ENCODE measurements at places on chromosomes 16 and 17.

- DNase-seq: no peak
Observed at GRCh38 chr16:24471561-24472350, 67.6 kb upstream of the RBBP6 start.

- DNase-seq: peak; percentile 61
Observed at GRCh38 chr17:48546924-48547807, 2.3 kb upstream of the HOXB2 start.

- DNase-seq: no peak
Observed at GRCh38 chr16:58116529-58116928, 12.7 kb downstream of the CFAP20 start.

DNA sequence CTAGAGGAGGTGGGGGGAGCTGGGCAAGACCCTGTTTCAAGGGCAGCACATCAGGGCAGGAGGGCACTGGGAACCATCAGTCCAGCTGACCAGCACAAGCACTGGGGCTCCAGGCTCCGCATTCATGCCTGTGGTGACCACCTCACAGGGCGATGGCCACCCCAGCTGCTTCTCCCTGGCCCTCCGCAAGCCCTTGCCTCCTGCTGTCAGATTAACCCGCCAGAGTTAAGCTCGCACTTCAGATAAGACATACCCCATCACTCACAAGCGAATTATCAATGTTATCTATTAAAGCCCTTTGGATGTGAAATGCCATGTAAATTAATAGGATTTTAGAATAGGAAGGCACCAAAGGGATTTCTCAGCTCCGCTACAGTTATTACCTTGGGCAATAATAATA lies 105.0 kb downstream of the CCDC182 start:
- no peak for DNase-seq

- peak; percentile 54 for DNase-seq
Observed at GRCh38 chr17:38464723-38465390, 36.6 kb downstream of the ARHGAP23 start.

DNA sequence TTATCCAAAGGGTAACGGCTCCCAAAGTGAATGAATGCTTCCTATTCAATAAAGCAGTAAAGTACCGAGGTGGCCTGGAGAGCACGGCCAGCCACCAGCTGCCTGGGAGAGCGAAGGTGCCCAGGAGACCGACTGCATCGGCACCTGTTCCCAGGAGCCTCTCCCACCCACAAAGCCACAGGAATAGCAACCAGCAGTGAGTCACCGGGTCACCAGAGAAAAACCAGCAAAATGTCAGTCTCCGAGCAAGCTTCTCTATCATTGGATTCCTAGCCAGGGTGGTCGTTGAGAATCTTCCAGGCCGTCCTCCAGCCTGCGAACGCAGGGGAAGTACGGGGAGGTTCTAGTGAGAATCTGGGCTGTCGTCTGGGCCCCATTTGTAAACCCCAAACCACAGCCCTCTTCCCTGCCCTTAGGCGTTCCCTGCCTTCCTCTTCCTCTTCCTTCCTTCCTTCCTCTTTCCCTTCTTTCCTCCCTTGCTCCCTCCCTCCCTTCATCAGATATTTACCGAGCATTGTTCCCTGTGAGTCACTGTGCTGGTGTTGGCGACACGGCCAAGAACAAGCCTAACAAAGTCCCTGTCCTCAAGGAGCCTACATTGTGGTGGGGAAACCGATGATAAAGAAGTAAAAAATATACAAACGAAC lies 114.6 kb downstream of the SLC39A11 start:
- no peak for DNase-seq

- DNase-seq: no peak
Observed at GRCh38 chr16:79283578-79283977, 317.0 kb downstream of the MAF start.

GRCh38 chr16:66478733-66479511 lies 51.8 kb downstream of the BEAN1 start:
- peak; percentile 83 for DNase-seq

DNA sequence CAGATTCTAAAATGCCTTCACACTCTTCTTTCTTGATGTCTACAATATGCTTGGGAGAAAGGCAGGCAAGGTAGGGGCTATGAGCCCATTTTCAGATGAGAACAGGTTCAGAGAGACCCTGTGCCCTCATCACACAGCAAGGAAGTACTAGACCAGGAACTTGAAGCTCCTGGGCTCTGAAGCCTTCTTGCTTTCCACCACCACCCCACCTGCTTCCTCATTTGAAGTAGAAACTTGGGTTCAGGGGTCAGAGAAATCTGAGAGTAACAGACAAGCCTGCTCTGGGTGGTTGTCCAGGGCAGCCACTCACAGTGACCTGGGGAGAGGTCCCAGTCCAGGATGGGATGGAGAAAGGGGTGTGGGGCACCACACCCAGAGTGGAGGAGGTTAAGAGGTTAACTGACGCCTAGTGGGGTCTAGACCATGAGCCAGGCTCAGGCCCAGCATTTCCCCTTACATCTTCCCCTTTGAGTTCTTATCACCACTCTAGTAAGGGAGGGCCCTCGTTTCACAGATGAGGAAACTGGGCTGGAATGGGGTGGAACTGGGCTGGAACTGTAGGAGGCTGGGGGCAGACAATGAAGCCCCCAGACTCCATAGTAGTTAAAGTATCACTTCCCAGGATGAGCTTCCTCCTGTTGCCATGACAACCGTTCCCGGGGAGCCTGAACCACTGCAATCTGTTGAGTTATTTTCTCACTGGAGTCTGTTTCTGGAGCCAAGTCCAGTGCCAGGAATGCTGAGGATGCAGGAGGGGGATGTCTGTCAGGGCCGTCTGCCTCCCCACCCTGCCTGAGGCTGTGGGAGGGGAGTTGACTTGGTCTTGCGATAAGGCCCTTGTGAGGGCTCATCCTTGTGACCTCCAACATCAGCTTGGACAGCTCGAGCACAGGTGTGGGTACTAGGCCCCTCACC lies 16.2 kb upstream of the PHF12 start:
- DNase-seq: no peak

DNA sequence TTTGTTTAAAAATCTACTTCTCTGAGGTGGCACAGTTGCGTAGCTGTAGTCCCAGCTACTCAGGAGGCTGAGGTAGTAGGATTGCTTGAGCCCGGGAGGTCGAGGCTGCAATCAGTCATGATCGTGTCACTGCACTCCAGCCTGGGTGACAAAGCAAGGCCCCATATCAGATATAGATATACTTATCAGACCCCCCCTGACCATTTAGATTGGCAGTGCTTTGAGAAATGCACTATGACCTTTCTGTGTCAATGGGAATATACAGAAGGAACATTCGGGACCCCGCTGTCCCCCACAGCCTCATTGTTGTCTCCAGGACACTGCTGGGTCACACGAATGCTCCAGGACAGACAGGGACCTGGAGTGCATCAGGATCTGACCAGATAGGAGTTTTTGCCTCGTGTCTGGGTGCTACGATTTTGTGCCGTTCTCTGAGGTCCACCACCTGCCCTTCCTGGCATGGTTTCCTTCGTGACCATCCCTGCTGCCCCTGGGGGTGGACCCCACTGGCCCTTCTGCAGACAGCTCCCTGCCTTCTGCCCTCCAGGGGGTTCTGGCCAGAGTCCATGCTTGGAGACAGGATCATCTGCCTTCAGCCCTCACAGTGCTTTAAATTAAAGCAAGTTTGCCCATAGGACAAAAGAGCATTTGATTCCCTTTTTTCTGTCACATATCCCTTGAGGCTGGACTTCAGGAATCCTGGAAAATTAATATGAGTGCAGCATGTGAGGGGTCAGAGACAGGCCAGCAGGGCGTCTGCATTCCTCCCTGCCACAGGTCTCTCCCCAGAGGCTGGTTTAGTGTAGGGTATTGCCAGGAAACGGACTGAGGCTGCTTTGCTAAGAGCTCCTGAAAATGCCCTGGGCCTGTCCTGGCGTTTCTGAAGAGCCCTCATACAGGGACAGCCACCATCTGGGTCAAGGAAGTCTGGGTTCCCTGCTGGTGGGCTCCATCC lies 19.3 kb downstream of the PLD6 start:
- DNase-seq: no peak

DNA sequence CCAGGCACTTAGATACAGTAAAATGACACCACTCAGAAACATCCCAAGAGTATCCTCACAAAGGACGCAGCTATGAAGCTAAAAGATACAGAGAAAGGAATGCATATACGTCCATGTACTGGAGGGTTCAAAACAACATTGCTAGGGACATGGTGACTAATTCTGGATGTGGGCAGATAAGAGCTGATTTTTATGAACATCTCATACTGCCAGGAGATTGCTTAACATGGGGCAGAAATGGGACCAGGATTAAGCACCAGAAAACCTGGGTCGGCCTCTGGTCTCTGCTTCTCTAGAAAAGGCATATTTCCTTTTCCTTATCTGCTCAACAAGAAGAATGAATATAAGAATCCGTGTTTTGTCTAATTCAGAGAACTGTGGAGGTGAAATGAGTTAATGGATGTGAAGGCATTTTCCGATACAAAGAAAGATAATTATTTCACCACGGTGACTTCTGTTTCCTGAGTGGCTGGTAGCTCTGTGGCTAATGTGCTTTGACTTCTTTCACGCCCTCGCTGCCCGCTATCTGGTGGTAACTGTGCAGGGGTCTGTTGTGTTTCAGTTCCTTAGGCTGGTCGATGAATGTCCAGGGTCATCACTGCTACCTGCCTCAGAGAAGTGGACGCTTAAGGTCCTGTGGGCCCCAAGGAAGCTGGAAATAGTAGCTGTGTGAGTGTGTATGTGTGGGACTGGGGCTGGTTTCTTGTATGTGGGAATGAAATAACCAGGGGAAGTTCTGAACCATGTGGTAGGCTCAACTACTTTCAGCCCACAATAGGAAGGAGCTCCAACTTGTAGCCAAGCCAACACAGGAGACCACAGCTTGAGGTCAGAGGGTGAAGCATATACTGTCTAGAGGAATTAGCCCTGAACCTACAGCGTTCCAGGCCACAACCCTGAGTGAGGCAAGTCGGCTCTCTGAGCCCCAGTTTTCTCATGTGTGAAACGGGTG lies 15.8 kb upstream of the CCL5 start:
- no peak for DNase-seq

GRCh38 chr17:39972271-39972670 lies 8.3 kb upstream of the PSMD3 start:
- DNase-seq: no peak

- DNase-seq: no peak
Observed at GRCh38 chr16:57107321-57107922, 15.0 kb downstream of the CPNE2 start.

DNA sequence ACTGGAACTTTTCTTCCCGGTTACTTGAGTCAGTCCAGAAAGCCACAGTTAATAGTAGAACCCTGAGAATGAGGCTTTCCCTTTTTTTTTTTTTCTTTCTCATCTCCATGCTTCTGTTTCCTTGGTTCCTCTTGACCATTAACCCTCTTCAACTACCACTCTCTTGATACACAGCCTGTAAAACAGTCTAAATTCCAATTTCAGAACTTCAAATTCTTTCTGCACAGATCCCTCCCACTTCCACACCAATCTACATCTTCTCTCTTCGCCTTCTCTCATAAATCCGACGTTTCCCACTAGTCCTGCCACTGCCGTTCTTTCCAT lies 588 bp downstream of the METTL16 start:
- no peak for DNase-seq

DNA sequence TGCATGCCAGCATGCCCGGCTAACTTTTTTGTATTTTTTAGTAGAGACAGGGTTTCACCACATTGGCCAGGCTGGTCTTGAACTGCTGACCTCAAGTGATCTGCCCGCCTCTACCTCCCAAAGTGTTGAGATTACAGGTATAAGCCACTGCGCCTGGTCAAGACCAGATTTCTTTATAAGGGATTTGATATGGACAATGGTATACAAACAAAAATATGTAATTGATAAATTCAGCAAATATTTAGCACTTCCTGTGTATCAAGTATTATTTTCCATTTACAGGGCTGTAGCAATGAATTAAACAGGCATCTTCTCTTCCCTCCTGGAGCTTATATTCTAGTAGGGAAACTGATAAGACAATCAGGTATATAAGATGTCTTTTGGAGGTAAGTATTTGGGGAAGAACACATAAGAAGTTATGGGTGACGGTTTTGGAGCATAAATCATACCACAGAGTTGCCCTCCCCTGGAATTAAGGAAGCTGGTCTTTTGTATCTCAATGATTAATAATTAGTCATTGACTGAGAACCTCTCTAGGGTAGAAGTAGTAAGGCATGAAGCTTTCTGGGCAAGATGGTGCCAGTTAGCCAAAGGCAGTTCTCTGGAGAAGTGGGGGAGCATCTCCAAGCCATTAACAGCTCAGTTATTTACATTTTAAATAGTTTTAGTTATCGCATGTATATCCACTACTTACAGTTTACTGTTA lies 35.8 kb downstream of the TANC2 start:
- DNase-seq: no peak

DNA sequence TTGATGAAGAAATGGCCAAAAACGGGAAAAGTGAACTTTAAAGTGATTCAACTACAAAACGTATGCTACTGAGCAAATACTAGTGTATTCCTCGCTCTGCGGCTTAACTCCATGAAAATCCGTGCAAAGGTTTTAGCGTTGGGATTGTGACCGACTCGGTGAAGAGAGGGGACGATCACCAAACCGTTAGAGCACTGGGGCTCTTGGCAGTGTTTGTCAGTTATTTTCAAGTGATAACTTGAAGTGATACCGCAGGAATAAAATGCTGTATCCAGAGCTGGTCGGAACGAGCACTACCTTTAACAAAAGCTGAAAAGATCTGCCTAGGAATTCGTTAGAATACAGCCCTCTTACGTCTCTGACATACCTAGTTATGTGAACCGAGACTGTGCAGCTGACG lies 773 bp upstream of the PPM1D start:
- no peak for DNase-seq

DNA sequence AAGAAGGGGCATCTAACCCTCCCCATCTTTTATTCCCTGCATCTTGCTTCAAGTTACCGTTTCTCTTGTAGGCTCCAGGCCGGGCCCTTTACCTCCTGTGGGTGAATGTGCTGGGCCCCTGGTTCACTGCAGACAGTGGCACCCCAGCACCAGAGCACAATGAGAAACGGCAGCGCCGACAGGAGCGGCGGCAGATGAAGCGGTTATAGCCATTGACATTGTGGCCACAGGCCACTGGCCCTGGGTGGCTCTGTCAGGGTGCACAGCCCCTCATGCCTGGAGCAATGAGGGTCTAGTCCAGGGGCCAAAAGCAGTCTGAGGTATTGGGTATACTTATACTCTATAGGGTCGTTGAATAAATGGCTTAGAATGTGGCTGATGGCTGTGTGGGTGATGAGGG lies 2.0 kb downstream of the TMEM208 start:
- no peak for DNase-seq

- no peak for DNase-seq
Observed at GRCh38 chr16:85782451-85782850, 16.9 kb downstream of the EMC8 start.
